ENCODE measurements at places on chromosomes 16 and 17.
A peak's percentile ranks its signal among the peaks of the same experiment; 100 is the strongest.

DNA sequence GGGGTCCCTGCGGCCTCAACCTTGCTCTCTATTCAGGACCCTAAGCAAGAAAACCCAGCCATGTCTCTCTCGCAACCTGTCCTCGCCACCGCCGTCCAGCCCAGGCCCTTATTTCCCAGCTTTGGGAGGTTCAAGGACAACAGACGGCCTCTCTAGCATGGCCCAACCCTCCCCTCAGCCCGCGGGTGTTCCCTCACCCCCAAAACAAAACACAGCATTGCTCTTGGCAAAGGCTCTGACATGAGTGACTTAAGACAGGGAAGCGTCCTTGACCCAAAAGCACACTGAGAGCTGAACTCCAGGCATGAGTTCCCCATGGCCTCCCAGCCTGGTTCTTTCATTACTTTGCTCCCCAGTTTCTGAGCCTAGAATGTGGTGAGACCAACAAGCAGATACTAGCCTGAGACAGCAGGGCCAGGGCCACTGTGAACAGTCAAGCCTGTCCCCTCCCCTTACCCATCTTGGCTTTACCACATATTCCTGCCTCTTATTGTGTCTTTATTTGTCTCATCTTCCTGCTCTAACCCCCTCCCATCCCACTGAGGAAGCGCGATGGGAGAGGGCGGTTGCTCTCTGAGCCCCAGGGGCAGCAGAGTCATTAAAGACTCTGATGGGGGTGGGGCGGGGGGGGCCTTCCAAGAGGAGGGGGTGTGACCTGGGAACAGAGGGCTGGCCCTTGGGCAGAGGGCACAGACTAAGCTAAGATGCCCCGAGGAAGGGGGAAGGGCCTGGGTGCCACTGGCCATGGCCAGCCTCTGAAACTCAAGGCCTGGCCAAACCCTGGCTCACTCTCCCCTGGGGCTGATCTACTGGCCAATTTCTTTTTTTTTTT, 11.8 kb downstream of the SREBF1 start:
- DNase-seq = no peak

GRCh38 chr17:51119415-51120356, 982 bp downstream of the SPAG9 start:
- DNase-seq = peak; percentile 60

GRCh38 chr16:79337906-79338305, 262.6 kb downstream of the MAF start:
- DNase-seq = no peak

- DNase-seq = no peak
Measured at GRCh38 chr17:64534187-64534586, 27.4 kb downstream of the CEP95 start.

GRCh38 chr16:79021991-79022630, 578.4 kb downstream of the MAF start:
- DNase-seq = no peak

- DNase-seq = no peak
Measured at GRCh38 chr17:21030375-21030774, 12.4 kb downstream of the USP22 start.

- DNase-seq = no peak
Measured at GRCh38 chr17:28474111-28474531, 677 bp downstream of the SLC13A2 start.

- DNase-seq = no peak
Measured at GRCh38 chr16:86052115-86052670, 153.2 kb downstream of the IRF8 start.

DNA sequence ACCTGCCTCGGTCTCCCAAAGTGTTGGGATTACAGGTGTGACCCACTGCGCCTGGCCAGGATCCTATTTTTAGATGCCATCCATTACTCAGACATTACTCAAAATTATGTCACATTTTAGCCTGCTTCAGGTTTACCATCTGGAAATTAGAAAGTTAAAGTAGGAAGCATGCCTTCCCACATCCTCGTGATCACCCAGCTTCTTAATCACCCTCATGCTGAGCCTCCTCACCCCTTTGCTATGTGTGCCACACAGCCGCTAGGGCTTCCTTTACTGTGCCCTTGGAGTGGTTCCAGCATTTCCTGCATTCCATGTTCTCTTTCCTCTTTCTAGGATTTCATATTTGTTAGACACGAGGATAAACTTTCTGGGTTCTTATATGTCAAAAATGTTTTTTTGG, 9.3 kb downstream of the ADORA2B start:
- DNase-seq = no peak

DNA sequence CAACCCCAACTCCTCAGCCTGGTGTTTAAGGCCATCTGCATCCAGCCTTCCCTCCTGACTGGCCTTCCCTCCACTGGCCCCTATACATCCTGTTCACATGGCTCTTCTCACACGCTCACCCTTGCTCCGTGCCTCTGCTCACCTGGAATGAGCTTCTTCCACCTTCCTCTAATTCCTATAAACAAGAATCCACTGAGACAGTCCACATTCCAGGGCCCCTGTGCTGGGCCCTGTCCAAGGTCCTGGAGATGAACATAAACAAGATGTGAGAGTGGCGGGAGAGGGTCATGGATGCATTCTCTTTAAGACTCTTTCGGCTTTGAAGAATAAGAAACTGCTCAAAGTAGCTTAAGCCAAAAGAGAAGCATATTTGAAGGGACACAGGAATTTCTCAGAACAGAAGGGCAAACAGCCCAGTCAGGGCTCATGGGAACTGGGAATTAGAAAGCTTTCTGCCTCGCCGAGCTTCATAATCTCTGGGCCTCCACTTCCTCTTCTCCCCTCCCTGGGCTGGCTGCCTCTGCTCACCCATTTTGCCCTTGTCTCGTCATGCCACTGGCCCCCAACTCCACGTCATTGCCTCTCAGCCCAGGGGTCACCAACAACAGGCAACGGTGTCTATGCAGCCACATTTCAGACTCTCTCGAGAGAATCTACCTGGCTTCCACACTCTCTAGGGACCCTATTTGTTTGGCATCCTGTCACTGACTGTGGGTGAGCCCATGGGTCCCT, 13.5 kb downstream of the SPPL2C start:
- DNase-seq = peak; percentile 83

DNA sequence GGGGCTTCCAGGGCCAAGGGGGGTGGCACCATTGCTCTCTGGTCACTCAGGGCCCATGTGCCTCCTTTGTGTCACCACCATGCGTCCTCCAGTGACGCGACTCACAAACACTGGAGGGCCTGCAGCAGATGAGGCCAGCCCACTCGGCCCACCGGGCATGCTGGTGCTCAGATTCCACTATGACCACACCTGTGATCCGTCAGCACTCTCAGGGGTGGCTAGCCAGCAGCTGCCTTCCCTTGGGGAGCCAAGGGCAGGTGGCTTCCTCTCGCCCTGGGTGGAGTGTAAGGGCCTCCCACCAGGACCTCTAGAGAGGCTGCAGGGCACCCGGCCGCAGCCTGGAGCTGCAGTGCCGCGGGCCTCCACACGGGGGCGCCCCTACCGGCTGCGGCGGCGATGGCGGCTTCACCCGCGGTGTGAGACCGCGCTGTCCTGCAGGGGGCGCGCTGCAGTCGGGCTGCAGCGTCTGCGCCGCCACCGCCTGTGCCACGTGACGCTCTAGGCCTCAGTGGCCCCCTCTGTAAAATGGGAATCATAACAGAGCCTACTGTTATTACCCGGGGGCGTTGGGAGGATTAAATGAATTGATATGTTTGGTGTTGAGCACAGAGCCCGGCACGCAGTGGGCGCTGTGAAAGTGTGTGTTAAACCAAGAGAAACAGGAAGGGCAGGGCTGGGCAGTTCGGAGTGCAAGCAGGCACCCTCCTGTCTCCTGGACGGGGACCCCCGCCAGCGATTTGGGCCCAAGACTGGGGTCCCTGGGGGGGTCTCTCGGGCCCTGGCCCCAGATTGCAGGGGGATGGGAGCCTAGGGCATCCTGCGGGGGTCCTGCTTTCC, 192.4 kb upstream of the GSE1 start:
- peak; percentile 71 for DNase-seq

DNA sequence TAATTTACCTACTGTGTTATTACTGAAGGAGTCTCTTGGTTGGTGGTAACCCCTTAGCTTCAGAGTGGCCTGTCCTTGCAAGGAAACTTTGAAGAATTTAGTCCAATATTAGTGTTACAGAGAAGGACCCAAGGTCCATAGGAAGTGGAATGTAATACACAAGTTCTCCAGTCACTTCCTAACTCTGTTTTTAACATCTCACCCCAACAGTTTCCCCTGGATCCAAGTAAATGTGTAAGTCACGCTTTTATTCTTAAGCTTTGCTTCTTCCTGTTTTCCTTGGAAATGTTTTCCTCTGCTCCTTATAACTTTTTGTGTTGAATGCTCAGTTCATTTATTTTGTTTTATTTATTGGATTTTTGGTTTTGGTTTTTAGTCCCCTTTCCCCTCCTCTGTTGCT, 25.9 kb upstream of the RPRML start:
- no peak for DNase-seq

GRCh38 chr17:29614349-29615047, 8.2 kb downstream of the CORO6 start:
- no peak for DNase-seq

DNA sequence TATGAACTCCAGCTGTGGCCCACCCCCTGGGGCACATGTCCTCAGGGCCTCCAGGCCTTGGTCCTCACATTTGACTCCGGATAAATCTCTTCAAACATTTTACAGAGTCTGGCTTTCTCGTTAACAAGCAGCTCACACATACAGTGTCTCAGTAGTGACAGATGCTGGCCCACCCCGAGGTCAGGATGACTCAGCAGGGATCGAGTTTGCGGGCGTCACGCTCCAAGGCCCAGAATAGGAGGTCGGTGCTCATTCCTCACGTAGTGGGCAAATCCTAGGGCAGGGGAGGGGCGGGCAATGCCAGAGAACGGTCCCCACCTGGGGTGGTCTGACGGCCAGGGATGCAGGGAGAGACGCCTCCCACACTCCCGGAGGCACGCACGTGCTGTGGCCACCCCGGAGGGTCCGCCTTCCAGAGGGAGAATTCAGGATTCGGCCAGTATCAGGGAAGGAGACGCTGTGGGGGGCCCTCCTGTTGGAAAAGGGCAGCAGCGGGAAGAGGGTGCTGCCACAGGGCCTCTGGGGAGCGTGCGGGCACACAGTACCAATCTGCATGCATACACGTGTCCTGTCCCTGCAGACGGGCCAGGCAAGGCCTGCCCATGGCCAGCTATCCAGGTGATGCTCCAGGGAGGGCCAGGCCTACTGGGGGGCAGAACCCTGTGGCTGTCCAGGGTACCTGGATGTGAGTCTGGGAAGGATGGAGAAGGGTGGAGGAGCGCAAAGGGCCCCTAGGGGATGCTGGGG, 8.6 kb downstream of the SLC7A5 start:
- no peak for DNase-seq

DNA sequence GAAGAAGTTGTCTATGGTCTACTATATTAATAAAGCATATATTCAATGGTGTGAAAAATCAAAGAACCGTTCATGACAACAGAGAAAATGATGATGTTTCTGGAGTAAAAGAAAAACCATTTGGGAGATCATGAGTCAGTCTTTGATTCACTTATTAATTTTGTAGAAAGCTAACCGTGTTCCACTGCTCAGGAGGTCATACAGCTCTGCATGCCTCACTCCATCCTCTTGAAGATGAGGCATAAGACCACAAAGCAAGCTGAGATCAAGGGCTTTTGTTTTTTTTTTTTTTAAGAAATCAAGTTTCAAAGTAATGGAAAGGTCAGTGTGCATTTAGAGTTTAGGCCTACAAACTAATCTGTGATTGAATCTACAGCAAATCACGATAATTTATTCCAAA, 206.4 kb downstream of the CEP112 start:
- no peak for DNase-seq

DNA sequence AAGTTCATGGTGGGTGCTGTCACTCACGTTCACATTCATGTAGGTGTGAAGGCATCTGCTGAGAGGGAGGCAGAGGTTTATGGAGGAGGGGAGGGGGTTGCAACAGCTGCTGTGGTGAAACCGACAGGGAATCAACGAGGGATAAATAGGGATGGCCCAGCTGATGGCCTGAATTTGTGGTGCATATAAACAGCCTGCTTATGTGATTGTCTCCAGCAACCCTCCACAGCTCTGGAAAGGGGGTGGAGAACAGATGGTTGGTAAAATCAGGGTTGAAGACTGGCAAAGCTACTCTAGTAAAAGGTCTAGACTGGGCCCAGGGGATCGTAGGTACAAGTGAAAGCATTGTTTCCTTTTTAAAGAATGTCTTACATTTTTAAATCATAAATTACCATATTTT, 53.7 kb downstream of the IQCK start:
- no peak for DNase-seq

DNA sequence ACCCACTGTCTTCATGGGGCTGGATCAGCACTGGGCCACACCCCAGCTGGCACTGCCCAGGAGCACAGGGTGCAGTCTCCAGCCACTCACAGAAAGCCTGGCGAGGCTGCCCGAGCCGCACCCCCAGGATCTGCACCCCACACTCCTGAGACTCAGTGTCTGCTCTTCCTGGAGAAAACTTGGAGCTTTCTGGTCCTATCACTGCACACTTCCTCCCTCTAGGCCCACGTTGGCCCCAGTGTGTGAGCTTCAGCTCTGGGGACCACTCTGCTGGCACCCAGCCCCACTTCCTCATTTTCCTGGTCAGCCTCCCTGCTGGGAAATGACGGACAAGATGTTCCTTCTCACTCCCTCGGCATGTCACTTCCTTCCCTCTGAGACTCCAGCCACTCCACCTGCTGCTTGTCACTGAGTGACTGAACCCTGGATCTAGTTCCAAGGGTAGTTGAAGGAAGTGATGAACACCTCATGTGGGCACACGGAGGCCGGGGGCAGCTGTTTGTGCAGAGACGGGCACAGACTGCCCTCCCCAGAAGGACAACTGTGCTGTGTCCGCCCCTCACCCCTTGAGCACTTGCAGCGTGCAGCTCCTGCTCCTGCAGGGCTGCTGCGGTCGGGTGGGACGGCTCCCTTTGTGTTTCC, 29.0 kb downstream of the ZC3H18 start:
- DNase-seq = no peak

GRCh38 chr16:66159987-66160386, 206.5 kb upstream of the CDH5 start:
- DNase-seq = no peak

- no peak for DNase-seq
Measured at GRCh38 chr16:86337138-86337537, 173.2 kb upstream of the FOXF1 start.

DNA sequence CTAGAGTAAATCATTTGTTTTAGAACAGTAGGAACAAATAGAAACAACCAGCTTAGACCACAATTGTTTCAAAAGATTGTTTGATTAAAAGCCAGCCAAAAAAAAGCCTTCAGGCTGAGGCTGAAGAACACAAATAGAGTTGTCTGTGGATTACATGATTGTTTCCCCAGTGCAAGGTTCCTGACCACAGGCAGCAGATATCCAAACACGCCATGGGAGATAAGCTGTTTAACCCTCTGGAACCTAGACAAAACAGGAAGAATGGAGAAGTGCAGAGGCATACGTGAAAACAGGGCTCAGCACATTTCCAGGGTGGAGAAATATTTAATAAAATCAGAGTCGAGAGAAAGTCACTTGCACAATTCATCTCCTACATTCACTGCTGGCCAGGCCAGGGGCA, 21.0 kb downstream of the ATPAF2 start:
- no peak for DNase-seq

DNA sequence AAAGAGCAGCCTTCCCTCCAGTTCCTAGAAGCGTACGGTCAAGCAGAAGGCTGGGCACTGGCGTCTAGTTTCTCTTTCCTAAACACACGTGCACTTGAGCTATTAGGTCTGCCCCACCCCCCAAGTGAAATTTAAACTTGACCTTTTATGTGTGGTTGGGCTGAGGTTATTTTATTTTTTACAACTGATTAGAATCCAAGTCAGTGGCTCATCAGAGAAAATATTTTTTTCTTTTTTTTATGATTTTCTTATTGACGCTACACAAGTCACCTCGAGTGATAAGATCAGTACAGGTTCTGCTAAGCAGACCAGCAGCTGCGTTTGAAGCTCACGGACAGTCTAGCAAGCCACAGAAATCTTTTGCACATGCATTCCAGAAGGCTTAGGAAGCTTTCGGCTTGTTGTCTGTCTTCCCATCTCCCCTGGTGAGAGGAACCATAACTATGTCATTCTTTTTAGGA, 95.1 kb downstream of the ZFHX3 start:
- no peak for DNase-seq
